Activated CD8-positive, alpha-beta memory T cell treated with anti-CD3 and anti-CD28 coated beads for 1 hour (primary cell): ENCODE measurements at places on chromosomes 2 and 18.

- no peak for DNase-seq
These were observed 816.2 kb downstream of the MBD2 start for GRCh38 chr18:53408271-53408670.

DNA sequence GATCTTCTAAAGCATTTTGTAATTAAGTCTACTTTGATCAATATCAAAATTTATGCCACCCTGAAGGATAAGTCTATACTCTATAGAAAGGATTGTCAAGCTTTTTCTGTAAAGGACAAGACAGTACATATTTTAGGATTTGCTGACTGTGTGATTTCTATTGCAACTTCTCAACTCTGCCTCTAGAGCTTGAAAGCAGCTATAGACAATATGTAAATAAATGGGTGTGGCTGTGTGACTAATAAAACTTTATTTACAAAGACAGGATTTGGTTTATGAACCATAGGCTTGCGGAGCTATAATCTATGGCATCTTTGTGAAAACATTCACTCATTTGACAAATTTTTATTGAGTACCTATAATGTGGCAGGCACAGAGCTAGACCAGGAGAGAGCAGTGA, 18.4 kb downstream of the UPP2 start:
- no peak for DNase-seq

- DNase-seq: no peak
These were observed 1019.5 kb upstream of the LRRTM1 start for GRCh38 chr2:81324046-81324445.

GRCh38 chr2:227163485-227163997, 464 bp downstream of the COL4A4 start:
- no peak for DNase-seq

DNA sequence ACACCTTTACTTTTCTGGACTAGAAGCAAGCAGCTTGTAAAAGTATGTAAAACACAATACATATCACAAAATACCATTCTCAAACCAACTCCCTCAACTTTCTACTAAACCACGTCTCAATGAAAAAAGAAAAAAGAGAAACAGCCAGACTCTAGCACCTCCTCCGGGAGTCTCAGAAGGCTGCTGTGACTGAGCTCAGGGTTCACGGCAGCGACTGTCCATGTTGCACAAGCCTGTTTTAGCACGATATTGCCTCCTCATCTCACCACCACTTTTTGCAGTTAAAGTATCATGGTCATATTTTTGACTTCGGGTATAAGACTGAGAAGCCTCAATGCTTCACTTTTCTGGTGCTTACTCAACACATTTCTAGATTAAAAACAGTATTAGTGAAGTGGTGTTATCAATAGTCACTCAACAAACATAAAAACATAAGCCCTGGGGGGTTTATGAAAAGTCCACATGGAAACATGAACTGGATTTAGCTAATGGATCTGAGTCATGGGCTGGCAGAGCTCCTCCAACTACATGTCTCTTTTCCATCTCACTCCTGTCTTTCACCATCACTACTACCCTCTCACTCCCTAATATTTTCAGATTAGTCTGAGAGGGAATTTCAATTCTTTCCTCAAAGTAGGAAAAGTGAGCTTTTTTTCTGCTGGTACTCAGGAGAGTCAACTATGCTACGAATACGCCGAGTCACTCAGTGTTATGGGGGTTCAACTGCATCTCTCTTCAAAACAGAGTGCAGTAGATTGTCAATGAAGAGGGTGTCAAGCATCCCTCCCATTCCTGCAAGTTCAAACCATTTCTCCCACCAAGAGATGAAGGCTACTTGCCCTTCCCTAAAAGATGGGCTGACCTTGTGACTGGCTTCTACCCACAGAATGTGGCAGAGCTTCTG, 113.7 kb downstream of the OSR1 start:
- no peak for DNase-seq

DNA sequence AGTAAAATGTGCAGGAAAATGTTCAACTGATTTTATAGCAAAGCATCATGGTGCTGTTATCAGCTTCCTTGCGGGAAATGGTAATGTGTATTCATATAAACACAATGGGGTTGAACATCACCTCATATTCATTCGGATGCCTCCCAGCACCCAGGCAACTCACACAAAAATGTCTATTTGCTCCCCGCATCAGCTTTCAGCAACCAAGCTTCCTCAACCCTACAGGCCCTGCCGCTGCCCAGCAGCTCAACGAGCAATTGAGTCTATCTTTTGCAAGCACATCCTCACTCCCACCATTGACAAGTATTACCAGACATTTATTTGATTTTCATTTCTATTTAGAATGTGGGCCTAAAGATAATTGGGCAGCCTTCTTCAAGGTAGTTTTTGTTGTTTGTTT, 2161.4 kb upstream of the PIK3C3 start:
- no peak for DNase-seq

GRCh38 chr2:112165296-112165695, 27.1 kb downstream of the FBLN7 start:
- DNase-seq: no peak

GRCh38 chr2:68293024-68293423, 26.7 kb downstream of the CNRIP1 start:
- DNase-seq: no peak

GRCh38 chr2:168528469-168528868, 72.4 kb downstream of the CERS6 start:
- no peak for DNase-seq

DNA sequence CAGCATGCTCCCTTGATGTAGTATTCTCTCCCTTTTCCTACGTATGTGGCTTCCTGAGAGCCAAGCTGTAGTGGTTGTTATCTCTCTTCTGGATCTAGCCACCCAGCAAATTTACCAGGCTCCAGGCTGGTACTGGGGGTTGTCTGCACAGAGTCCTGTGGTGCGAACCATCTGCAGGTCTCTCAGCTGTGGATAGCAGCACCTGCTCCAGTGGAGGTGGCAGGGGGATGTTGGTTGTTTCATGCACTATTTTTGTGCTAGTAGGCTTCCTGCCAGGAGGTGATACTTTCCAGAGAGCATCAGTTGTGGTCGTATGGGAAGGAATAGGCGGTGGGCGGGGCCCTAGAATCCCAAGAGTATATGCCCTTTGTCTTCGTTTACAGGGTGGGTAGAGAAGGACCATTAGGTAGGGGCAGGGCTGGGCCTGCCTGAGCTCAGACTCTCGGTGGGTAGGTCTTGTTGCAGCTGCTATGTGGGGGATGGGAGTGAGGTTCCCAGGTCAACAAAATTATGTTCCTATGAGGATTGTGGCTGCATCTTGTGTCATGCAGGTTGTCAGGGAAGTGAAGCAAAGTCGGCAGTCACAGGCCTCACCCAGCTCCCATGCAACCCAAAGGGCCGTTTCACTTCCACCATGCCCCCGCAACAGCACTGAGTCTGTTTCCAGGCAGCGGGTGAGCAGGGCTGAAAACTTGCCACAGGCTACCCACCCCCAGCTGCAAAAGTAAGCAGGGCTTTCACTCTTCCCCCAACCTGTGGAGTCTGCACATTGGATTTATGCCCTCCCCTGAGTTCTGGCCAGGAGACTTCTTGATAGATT, 1139.5 kb downstream of the BCL11A start:
- no peak for DNase-seq
